ENCODE measurements at places on chromosomes 1 and 21.

- DNase-seq: no peak
Observed at GRCh38 chr1:154626456-154627256, 18.7 kb upstream of the ADAR start.

DNA sequence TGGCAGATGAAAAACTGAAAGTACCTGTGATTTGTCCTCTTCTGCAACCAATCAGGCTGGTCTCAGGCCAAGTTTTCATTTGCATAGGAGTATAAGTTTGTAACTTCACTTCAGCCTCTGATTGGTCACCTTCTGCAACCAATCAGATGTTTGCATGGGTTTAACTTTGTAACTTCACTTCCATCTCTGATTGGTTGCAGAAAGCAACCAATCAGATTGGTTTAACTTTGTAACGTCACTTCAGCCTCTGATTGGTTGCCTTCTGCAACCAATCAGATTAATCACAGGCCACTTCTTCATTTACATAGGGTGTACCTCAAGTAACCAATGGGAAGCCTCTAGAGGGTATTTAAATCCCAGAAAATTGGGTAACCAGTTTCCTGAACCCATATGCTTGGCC is 18.9 kb upstream of the TUT4 start:
- no peak for DNase-seq

- no peak for DNase-seq
Observed at GRCh38 chr1:145978854-145979745, 14.6 kb downstream of the POLR3GL start.

DNA sequence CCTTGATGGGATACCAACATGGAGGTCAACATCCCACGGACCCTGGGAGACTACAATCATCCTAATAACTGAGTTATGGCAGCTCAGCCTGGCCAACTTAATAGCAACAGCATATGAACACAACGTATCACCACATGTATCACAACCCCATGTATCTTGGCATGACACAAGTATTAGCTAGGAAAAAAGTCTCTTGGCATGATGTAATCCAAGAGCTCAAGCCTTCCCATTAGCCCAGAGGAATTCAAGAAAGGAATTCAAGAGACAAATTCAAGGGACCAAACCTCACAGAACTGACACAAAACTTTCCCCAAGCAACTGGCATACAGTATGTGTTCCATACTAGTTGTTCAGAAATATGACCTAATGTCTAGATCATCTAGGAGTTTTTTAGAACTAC is 100.9 kb upstream of the HMGB4 start:
- no peak for DNase-seq

DNA sequence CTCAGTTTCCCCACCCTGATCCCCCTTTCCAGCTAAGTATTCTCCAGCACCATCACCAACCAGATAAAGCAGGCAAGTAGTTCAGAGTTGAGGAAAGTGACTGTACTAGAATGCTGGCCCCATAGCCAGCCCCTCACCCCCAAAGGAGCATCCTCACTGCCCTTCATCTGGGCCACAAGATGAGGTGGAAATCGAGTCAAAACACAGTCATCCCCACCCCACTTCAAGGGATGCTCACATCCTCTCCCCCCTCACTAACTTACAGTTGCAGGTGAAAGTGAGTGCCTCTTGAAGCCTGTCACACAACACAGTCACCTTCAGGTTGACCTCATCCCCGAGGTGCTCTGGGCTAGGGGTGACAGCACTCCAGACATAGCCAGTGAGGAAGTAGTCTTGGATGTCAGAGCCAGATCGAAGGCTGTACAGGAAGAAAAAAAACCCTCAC is 30.4 kb downstream of the PIK3C2B start:
- no peak for DNase-seq

GRCh38 chr1:13808729-13809131 is 108.7 kb downstream of the PRDM2 start:
- no peak for DNase-seq

GRCh38 chr1:204560590-204561150 is 44.5 kb downstream of the MDM4 start:
- no peak for DNase-seq

DNA sequence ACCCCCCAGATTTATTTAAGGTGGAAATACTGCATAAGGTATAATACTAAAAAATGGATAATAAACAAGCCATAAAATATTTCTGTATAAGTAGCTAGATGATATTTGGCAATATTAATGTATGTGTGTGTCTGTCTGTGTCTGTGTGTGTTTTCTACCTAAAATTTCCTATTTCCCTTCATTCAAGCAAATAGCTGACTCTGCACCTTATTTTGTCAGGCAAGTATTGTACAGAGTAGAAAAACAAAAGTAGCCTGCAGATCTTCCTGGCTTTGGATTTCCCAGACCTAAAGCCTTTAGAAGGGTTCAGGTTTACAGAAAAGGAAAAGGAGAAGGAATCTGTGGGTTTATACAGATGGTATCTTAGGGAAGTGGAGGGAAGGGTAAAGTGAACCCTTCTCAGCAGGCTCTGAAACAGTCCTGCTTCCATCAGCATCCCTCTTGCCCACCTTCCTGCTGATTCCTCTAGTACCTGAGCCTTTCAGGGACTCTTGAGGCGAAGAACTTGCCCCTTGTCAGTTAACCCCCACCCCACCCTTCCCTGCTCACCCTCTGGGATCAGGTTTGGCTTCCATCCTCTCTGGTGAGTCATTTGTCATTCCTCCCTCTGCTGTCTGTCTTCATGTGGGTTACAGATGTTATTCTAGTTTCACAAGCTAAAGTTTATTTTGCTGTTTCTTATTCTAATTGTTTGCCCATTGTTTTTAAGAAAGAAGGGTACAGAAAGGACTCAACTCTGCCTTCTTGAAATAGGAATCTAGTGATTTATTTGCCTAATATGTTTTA is 21.7 kb upstream of the RGS16 start:
- no peak for DNase-seq

DNA sequence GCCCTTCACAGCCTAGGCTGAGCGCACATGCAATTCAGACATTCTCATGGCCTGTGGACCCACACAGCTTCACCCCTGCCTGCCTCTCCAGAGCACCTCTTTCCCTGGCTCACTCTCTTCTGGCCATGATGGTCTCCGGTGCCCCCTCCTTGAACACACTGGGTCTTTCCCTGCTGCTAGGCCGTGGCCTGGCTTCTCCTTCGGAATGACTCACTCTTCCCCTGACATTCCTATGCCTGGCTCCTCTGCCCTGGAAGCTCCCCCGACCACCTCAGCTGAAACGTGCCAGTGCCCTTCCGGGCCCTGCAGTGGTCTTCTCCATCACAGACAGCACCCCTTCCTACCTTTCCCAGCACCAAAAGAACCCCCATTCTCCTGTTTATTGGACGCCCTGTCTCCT is 28.3 kb downstream of the EPHA8 start:
- DNase-seq: no peak

DNA sequence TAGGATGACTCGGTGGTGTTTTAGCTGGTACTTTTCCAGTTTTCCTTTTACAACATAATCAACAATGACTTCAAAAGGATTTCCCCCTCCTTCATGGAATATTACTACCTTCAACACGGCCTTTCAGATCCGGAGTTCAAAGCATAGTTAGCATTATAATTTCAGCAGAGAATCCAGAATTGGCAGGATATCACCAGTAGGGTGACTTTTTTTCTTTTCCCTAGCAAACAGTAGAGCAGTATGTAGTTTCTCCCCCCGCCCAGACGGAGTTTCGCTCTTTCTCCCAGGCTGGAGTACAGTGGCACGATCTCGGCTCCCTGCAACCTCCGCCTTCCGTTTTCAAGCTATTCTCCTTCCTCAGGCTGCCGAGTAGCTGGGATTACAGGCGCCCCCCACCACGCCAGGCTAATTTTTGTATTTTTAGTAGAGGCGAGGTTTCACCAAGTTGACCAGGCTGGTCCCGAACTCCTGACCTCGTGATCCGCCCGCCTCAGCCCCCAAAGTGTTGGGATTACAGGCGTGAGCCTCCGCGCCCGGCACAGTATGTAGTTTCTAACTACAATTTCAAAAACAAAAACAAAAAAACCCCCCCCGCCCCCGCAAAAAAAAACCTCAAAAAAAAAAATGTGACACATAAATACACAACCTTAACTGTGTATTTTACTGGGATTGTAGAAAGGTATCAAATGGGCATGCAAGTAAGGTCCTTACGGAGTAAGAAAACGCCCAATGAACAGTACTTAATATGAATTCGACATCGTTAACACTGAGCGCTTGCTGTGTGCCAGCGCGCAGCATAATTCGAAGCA is 1.5 kb upstream of the COX20 start:
- no peak for DNase-seq

DNA sequence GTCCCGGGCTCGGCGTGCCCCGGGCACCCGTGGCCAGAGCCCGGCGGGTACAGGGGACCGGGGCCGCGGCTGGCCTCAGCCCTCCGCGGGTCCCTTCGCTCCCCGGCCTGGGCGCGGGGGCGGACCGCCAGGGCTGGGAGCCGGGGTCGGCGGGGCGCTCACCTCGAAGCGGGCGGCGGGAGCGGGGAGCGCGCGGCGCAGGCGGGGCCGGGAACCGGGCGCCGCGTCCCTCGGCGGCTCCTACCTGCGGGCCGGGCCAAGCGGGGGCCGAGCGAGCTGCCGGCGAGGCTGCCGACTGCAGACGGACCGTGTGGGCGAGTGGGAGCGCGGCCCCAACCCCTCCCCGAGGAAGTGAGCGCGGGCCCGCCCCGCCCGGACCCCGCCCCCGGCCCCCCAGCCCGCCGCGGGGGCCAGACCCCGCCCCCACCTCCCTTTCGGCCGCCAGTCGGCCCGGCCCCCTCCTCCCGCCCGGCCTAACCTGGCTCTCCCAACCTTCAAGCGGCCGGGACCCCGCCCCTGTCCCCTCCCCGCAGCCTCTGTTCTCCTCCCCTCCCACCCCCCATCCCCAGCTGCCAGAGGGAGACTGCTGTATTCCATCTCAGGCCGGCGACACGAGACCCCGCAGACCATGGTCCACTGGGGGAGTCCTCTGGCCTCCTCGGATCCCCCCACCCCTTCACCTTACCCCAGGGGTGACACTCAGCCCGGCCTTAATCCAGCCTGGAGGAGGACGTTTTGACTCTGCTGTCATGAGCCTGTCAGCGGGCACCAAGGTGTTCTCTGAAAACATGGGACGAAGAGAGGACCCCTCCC is at the start of gene FHL3:
Gene FHL3, minus strand, starts transcription at position 320 of the 813 bp plus-strand sequence. CDS start 6,102 bp downstream, outside the sequence.
- no peak for DNase-seq

DNA sequence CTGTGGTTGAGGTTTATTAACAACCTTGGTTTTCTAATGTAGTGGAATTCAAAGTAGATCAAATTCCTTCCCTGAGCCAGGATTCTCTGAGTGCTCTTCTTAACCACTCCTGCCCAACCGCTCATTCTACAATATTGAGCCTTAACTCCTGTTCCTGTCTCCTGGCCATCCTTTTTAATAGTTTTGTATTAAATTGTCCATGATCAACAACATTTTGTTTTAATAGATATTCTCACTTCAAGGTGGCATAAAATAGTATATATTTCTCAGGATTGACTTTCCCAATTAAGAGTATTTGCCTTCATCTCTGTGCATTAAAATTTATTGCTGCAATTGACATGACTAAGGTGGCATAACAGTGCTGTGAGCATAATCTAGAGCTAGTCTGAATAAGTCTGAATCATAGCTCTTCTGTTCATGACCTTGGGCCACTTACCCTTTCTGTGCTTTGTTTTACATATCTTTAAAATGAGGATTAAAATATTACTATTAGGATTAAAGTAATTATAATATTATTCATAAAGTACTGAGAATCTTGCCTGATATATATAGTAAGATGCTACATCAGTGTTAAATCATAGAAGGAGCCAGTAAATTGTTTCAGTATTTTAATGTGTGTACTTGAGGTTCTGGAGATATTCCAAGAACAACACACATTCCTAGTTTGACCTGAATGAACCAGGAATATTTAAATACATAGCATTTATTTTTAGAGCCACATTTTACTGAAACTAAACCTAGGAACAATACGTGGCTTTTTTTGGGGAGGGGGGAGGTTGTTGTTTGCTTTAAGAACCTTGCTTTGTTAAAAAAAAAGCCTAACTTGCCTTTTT is 76.4 kb downstream of the ADGRL2 start:
- no peak for DNase-seq

GRCh38 chr1:101316256-101316655 is 79.4 kb downstream of the S1PR1 start:
- no peak for DNase-seq

DNA sequence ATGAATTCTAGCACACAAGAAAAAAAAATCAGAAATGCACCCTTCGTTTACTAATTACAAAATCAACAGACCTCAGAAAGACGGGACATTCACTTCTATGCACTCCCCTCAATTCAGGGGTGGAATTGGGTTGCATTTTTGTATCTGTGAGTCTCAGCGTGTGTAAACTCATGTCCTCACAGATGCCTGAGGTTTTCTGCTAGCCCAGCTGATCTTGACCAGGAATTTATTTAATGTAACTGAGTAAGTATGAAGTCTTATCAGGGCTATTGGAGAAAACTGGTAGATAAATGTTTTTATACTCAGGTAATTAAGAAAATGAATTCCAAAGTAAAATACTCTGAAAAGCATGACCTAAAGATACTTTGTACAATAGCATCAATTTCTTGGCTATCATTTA is 167.7 kb downstream of the RUNX1 start:
- no peak for DNase-seq

DNA sequence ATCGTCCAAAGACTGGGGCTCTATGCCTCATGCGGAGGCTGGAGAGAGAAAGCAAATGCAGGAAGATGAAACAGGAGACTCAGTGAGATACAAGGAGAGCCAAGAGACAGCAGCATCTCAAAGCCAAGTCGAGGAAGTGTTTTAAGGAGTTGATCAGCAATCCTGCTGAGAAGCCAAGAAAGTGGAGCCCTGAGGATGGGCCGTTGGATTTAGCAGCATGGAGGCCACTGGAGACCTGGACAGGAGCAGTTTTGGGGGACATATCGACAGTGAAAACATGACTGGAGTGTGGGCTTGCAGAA is 107.4 kb upstream of the ZBTB40 start:
- no peak for DNase-seq

DNA sequence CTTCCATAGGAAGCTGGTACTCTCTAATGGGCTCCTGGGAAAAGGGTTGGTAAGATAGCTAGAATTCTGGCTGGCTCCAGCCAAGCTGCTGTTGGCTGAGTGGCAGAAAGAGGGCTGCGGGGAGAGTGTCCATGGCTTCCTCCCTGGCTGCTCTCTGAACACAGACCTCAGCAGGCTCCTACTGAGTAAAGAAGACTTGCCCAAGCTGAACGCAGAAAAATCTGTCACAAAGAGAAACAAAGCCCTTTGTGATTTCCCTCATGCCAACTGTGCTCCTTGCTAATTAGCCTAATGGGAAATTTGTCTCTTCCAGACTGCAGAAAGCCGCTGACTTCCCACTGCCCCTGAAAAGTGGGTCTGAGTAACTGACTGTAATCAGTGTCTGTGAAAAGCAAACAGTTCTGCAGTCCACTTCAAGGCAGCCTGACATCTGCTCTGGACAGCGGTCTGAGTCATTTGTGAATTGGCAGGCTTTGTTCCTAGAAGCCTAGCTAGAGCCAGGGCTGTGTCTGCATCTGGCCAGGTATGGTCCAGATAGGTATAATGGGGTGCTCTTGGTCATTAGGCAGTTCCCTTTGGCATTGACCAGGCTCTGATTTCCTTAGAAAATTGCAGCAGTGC is 282.8 kb downstream of the ZNF648 start:
- DNase-seq: no peak

- no peak for DNase-seq
Observed at GRCh38 chr1:245686446-245687030, 531.8 kb downstream of the KIF26B start.

Data from D721Med (cell line).